ENCODE measurements at places on chromosomes 2 and 18.

DNA sequence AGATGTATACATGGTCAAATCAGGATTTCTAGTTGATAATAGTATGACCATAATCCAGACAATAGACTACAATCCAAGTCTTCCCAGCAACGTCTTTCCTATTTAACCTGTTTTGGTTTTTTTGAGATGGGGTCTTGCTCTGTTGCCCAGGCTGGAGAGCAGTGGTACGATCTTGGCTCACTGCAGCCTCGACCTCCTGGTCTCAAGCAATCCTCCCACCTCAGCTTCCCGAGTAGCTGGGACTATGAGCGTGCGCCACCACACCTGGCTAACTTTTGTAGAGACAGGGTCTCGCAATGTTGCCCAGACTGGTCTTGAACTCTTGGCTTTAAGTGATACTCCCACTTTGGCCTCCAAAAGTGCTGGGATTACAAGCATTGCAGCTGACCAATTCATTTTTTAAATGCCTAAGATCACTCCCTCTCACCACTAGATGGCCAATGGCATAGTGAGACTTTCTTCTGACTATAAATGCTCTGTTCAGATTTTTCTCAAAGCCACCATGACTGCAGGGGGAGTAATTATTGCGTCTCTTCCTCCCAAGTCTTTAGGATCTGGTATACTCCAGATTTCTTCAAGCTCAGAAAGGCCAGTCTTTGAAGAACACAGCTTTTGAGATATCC is 47.6 kb downstream of the HNRNPLL start:
- DNase-seq = peak; percentile 22

DNA sequence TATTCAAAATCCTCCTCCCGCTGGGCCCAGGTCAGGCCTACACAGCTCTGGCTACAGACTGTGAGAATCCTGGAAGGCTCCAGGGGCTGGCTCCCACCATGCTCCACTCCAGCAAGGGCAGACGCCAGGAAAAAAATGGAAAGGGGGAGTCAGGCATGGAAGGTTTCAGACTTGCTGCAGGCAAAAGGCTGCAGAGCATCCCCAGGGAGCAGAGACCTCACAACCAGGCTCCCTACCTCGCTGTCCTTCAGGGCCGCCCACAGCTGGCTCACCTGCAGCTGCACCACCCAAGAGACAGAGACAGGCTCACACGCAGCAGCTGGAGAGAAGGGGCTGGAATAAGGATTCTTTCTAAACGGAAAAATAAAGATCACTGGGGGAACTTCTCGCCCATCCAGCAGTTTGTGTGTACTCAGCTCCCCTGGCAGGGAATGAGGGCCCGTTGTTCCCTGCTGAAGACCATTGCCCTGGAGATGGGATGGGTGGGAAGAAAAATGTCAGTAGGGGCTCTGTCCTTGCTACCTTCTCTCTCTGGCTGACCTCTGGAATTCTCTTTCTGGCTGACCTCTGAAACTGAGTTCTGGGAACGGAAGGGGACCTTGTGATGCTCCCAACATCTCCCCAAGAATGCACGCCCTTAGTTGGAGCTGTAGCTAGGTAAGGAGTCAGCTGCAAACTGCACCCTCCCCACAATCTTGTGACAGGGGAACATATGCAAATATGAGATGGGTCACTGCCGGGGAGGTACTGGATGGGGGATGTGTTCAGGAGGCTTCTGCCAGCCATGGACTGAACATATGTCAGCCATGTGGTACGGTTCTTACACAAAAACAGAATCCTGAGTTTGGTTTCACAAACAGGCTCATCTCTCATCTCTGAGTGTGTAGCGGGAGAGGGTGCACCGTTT is 34.5 kb downstream of the BCL2 start:
- no peak for DNase-seq

GRCh38 chr2:170143045-170143717 is 34.8 kb upstream of the MYO3B start:
- no peak for DNase-seq

- no peak for DNase-seq
These were observed 7.8 kb downstream of the RAX start for GRCh38 chr18:59265246-59265973.

- DNase-seq = no peak
These were observed 833.1 kb upstream of the NXPH2 start for GRCh38 chr2:139613264-139613663.

DNA sequence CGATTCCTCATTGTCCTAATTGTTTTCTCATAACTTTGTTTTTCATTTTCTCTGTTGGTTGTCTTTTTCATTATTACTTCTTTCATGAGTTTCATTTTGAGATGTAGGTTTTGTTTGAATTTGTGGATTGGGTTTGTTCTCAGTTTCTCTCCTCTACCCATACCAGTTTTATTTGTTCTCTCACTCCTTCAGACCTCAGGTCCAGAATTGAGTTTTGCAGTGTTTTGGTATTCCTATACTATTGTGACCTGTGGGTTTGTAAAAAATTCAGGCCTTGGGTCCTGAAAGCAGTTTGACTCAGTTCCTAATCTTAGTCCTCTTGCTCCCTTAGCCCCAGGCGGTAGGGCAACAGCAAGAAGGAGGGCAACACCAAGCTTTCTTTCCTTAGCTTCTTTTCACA is 28.3 kb upstream of the UBE2E3 start:
- DNase-seq = no peak

DNA sequence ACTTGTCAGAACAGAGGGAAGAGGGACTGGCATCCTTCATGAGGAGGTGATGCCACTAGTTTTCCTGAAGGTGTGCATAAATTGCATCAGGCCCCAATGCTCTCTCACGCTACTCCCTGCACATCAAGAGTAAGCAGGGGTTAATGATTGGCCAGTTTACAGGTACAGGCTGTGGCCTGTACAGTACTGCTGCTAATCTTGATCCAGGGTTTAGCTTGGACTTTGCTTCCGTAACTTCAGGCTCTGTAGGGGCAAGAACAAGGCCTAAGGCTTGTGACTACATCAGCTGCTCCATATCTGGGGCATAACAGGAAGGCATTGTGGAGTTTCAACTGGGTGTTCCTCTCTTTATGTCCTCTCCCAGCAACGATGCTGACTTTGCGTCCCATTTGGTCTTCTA is 96.8 kb upstream of the FZD7 start:
- no peak for DNase-seq

- DNase-seq = peak; percentile 56
These were observed 27.5 kb downstream of the ARL4C start for GRCh38 chr2:234469251-234469845.

- DNase-seq = no peak
These were observed 120.6 kb downstream of the NDUFA10 start for GRCh38 chr2:239904496-239904895.

- DNase-seq = peak; percentile 40
These were observed 83.5 kb downstream of the IKZF2 start for GRCh38 chr2:213067888-213068287.

DNA sequence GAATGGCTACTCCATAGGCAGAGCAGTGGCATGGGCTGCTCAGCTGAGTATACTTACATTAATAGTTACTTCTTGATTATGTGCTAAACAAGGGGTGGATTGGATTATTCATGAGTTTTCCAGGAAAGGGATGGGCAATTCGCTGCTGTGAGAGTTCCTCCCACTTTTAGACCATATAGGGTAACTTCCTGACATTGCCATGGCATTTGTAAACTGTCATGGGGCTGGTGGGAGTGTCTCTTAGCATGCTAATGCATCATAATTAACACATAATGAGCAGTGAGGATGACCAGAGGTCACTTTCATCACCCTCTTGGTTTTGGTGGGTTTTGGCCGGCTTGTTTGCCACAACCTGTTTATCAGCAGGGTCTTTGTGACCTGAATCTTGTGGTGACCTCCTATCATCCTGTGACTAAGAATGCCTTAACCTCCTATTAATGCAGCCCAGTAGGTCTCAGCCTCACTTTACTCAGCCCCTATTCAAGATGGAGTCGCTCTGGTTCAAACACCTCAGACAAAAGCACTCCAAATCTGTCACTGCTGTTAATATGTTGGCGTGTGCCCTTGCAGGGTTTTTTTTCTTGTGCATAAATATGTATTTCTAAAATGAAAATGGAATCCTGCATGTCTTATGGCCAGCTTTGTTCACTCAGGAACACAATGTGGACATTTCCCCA is 56.0 kb downstream of the CYBRD1 start:
- DNase-seq = no peak

DNA sequence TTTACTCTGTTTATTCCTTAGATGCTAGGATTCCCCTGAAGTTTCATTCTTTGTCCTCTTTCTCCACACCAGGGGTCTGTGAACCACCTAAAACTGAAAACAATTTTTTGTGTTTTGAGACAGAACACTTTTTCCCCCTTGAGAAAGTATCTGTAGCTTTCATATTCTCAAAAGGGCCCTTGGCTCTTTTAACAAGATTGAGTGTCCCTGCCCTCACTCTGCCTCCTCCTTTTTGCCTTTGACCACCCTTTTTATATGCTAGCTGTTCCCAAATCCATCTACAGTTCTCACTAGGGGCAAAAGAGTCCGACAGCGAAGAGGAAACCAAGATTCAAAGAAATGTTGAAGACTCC is 883 bp upstream of the EHBP1 start:
- DNase-seq = no peak

DNA sequence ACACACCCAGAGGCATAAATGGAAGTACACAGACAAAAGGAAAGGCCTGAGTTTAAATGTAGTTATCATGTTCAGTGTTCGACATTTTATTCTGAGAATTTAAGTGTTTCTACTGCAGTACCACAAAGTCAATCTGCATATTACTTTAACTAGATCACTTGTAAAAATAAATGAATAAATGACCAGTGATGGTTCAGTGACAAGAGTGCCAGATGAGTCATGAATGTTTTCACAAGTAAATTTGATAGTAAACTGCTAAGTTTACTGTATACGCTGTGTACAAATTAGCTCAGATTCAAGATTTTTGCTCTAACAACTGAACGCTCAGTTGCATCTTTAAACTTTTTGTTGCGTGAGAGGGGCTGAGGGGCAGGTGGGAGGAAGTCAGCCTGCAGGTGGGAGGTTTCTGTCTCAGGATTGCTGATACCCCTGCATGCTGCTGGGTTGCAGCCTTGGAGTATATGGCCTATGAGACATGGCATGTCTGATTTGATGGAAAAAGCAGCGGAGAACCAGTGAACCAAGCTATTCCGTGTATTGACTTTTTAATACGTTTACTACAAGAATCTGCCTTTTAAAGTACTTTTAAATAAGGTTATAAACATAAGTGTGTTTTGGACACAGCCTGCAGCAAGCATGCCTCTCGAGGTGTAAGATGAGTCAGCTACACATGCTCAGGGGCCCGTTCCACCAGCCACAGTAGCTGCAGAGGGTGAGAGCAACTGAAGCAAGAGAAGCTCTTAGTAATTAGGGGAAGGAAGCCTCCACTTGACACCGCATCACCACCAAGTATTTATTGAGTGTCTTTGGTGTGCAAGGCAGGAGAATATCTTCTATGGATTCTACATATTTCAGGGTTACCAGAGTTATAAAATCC is 245.1 kb downstream of the NEDD4L start:
- peak; percentile 63 for DNase-seq

- no peak for DNase-seq
These were observed 6.6 kb downstream of the GALNT1 start for GRCh38 chr18:35588122-35588521.

DNA sequence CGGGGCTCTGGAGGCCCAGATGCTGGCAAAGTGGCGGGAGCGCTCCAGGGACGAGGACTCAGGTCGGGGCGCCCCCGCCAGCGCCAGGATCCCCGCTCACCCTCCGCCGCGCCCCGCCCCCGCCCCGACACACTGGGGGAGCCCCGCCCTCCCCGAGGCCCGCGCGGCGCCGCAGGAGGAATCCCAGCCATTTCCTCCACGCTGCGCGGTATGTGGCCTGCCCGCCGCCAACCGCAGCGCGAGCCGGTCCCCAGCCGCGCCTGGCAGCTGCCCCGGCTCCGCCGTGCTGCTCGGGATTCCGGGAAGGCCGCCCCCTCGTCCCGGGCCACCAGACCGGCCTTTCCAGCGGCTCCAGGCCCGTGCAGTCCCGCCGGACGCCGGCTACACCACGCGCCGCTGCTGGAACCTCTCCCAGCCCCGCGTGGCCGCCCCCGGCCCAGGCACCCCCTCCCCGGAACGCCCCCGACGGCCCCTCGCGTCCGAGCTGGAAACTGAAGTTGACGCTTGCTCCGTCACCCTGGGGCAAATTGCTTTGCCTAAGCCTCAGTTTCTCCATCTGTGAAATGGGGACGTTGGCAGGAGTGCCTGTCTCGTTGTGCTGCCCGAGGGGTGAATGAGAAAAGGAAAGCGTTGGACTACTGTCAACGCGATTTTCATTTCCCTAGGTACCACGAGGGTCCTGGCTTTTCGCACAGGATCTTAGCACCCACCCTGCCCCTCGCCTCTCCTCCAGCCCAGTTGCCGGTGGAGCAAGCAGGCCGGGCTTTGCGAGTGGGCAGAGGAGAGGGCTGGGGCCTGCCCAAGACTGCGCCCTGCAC is 53.6 kb downstream of the PKDCC start:
- peak; percentile 90 for DNase-seq

DNA sequence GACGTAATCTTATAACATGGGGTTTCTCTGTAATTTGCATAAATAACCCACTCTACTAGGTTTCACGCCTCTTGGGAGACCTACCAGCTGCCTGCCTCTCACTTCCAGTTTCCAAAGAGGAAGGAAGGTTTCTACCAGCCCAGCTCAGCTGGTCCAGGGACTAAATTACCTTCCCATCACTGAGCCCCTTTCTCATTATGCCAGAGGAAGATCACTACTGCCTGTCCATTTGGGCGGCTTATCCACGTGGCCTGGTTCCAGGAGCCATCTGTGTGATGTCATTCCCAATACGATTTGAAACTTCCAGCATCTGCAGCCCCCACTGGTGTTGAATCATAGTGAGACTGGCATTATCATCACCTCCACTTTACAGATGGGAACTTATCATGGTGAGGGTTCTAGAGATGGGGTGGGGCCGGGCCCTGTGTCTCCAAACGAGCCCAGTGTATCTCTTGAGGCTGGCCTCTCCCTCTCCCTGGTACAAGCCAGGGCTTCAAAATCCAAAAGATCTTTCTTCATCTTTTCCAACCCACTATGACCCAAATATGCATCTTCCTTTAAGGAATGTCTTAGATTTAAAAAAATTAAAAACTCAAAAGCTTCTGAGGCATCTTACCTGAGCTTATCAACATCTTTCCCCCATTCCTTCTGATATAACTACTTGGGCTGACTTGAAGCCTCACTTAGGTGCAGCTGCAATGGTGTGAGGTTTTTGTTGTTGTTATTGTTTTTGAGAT is 140.8 kb downstream of the DDX1 start:
- DNase-seq = no peak

GRCh38 chr2:13676269-13676668 is 956.2 kb upstream of the LRATD1 start:
- DNase-seq = peak; percentile 45

- DNase-seq = no peak
These were observed 307.1 kb downstream of the OSR1 start for GRCh38 chr2:19051203-19051831.

- DNase-seq = no peak
These were observed 20.3 kb downstream of the GKN2 start for GRCh38 chr2:68932402-68932801.

DNA sequence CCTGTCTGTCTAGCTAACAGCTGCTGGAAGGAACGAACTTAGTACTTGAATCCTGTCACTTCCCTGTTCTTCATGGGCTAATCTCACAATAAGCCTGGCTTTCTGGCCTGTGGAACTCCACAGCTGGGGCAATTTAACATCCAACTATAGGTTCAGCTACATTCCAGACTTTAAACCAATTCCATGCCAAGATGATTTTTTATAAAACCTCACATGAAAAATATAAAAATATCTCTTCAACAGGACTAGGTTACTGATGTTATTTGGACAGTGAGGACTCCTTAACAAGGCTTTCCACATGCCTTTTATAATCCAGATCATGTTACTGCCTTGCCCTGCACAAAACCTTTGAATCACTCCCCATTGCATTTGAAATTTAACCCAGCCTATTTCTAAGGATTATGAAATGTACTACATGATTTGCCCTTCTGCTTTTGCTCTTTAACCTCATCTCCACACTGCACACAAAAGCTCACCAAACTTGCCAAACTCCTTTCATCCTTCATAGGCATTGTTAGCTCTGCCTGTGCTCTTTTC is 863.2 kb upstream of the CHAC2 start:
- no peak for DNase-seq
